A549 treated with ZK216348 at 1 μM for 4 hours (cell line): ENCODE measurements at places on chromosomes 11 and 22. TPM values are rescaled to one million over a fixed set of nuclear protein-coding genes. Genes with fewer than 3 reads are reported as not detected.

NCF4 gene
- total RNA-seq: not detected in 5 replicates

IGLL5 gene
- total RNA-seq: not detected in 5 replicates

TRPM5 gene
- not detected in 5 replicates for total RNA-seq

CABP7 gene
- total RNA-seq: 0.07 to 0.25 TPM (median 0.19 TPM) in 5 replicates

LMO2 gene
- total RNA-seq: 0.47 to 0.91 TPM (median 0.65 TPM) in 5 replicates

MEI1 gene
- 0.21 TPM in 1 of 5 replicates, not detected in the others for total RNA-seq

SAC3D1 gene
- total RNA-seq: 27.0 to 62.7 TPM (median 56.1 TPM) in 5 replicates

APOBEC3A gene
- total RNA-seq: not detected in 5 replicates

RASSF10 gene
- 1.6 to 4.3 TPM (median 3.4 TPM) in 5 replicates for total RNA-seq

MS4A2 gene
- not detected in 5 replicates for total RNA-seq

STK33 gene
- 3.1 to 7.2 TPM (median 4.0 TPM) in 5 replicates for total RNA-seq

LARGE2 gene
- 0.95 to 3.7 TPM (median 3.1 TPM) in 5 replicates for total RNA-seq

SCGB2A2 gene
- not detected in 5 replicates for total RNA-seq

OR52H1 gene
- not detected in 5 replicates for total RNA-seq

C11orf91 gene
- total RNA-seq: 0.59 to 4.0 TPM (median 1.0 TPM) in 5 replicates
